Activated CD4-positive, alpha-beta T cell treated with anti-CD3 and anti-CD28 coated beads, Interleukin-2, amount 50 U/mL, for 1 hour (primary cell): ENCODE measurements at places on chromosomes 6 and 20.

DNA sequence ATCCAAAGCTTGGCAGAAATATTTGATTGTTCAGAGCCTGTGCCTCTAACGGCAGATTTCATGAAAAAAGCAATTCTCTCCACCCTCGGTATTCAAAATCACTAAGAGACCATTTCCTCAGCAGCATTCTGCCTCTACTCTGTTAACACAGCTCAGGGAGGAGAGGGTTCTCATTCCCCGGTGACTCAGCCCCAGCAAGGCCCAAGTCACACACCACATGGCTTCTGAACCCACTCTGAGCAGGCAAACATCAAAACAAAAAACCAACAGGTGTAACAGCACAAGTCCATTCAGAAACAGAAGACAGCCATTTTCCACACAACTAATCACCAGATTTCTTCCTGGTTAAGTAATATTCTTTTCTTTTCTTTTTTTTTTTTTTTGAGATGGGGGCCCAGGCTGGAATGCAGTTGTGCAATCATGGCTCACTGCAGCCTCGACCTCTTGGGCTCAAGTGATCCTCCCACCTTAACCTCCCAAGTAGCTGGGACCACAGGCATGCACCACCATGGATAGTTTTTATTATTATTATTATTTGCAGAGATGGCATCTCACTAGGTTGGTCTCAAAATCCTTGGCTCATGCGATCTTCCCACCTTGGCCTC, 55.4 kb downstream of the GFOD1 start:
- DNase-seq: no peak

- no peak for DNase-seq
Measured at GRCh38 chr6:25107218-25107617, 171.5 kb upstream of the RIPOR2 start.

GRCh38 chr6:54737247-54737646, 109.3 kb upstream of the FAM83B start:
- no peak for DNase-seq

GRCh38 chr20:3162080-3162611, 2.5 kb upstream of the FASTKD5 start:
- DNase-seq: no peak

- no peak for DNase-seq
Measured at GRCh38 chr20:23152308-23152892, 66.3 kb upstream of the CD93 start.

DNA sequence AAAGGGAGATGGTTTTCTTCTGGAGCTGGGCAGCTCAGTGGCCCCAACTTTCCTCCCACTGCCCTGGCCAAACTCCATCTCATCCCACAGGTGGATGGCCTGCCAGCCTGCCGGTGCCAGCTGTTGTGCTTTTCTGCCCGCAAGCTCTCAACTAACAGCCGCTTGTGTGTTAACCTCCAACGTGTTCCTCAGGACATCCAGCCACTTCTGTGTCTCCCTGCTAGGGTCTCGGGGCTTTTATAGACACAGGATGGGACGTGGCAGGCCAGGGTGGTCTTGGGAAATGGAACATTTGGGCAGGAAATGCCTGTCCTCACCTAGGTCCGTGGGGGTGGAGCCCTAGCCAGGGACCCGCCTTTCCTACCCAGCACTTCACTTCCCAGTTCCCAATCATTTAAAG, 171.1 kb upstream of the RGS17 start:
- DNase-seq: no peak

DNA sequence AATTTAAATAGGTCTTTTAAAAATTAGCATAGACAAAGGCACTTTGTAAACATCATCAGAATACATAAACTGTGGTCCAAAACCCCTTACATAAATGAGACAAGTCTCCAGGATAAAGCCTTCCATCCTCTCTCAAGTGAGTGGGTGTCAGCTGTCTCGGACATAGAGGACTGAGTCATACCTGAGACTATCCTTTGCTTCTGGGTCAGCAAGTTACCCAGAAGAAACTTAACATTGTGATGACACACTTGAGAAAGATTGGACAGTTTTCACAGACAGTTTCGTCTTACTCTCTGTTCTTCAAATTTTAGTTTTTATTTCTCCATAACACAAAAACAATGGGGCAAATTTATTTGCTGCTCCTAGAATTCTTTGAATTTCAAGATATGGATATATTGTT, 838.0 kb downstream of the DHX35 start:
- no peak for DNase-seq

DNA sequence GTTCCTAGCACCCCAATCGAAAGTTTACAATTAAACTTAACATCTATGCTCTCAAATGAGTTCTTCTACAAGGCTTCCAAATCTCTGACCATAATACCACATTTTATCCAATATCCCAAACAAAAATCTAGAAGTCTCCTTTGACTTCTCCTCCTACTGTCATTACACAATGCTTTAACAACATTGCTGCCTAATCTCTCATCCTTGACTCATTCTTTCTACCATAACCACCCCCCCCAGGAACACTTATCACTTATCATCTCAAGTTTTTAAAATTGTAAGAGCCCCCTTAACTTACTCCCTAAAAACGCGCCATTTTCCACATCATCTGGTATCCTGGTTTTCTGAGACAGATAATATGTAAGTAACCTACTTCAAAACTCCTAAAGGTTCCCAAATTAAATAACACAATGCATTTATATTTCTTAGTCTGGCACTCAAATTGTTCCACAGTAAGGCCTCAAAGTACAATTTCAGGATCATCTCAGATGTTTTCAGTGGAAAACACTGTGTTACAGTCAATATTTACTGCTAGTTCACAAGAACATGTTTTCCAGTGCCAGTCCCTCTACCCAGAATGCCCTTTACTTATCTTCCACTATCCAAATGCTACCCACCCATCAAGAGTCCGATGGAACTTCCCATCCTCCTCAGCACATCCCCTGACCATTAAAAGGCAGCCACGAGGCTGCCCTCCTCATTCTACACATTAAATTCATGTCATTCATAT, 308.2 kb upstream of the THEMIS start:
- no peak for DNase-seq

DNA sequence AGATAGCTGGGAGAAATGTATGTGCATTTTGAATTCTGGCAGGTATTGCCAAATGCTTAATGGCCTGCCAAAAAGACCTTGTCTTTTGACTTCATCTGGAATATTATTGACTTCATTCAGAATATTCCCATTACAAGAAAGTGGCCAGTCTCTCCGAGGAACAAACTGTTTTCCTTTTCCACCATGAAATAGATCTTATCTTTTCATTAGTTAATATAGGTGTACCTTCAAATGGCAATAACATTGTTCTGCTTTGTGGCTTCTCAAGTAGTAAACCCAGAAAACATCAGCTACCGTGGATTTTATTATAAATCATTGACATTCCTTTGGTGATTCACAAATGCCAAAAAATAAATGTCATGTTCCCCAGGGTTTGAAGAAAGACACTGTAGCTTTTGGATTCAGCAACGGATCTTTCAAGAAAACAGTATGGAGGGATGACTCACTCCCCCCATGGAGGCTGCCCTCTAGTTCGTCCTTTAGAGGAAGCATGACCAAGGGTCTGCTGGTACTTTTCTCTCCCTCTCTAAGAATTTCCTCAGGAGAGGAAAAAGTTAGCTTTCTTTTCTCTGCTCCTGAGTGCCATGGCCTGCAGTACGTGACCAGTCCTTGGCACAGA, 1.1 kb upstream of the RNF182 start:
- DNase-seq: no peak

- DNase-seq: no peak
Measured at GRCh38 chr6:71982389-71982788, 96.0 kb downstream of the RIMS1 start.
